ENCODE measurements at places on chromosomes 5 and 9. TPM values are rescaled to one million over a fixed set of nuclear protein-coding genes. Genes with fewer than 3 reads are reported as not detected.

DNA sequence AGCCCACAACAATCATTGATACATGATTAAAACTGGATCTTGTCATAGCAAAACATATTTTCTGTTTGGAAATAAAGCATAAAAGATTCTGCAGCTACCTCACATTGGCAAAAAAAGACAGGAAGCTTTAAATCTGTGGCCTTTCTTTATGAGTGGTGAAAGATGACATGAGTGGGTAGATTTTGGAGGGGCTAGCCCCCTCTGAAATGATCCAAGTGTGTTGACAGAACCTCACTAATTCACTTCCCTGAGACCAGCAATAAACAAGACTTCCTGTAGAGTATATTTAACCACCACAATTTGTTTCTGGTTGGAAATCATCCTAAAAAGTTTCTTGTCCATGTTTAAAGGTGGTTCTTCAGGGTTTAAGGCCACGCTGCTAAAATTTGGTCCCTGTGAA is 530.8 kb downstream of the SPATA31D1 start:
- no peak overlapping the region for H3K4me3 ChIP-seq
- H3K4me1 ChIP-seq, result no peaks in the 10 kb centered on the region
- no peak for DNase-seq
- H3K27ac ChIP-seq, result no peak overlapping the region
- H3K27me3 ChIP-seq, result no peaks in the 10 kb centered on the region
- no peaks in the 10 kb centered on the region for H3K36me3 ChIP-seq

DNA sequence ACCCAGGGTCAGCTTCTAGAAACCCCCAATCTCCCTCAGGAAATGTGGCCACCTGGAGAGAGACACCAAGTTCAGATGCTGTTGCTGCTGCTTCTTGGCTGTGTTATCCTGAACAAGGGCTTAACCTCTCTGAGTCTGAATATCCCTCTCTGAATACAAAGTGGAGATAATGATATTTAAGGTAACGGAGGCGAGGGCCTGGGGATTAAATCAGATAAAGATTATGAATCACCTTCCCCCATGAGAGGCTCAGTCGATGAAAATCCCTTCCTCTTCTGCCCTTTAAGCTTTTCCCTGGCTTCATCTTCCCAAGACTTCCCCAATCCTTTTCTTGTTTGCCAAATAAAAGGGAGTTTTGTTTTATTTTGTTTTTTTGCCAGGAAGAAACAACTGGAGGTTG is 8.1 kb upstream of the CPLX2 start:
- peaks cover 5% of the 10 kb centered on the region for H3K4me1 ChIP-seq
- no peaks in the 10 kb centered on the region for H3K27me3 ChIP-seq
- no peaks in the 10 kb centered on the region for H3K36me3 ChIP-seq
- no peak for DNase-seq
- no peak overlapping the region for H3K27ac ChIP-seq

DNA sequence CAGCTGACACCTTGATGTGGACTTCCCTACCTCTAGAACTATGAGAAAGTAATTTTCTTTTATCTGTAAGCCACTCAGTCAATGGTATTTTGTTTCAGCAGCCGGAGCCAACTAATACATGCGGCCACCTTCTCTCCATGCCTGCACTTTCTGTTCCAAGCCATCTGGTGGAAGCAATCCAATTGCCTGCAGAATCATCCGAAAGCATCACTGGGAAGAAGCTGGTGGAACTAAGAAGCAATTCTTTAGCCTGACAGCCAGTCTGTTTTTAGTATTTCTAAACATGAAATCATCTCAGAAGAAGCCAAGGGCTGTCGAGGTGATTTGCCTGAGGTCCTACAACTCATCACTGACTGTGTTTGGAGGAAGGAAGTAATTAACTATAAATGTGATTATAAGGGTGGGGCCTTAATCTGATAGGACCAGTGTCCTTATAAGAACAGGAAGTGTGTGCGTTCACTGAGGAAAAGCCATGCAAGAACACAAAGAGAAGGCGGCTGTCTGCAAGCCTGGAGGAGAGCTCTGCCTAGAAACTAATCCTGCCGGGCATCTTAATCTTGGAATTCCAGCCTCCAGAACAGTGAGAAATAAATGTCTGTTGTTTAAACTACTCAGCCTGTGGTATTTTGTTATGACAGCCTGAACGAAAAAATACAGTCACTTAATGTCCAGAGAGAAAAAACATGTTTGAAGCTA is 49.1 kb downstream of the NXNL2 start:
- H3K27me3 ChIP-seq, result no peaks in the 10 kb centered on the region
- no peaks in the 10 kb centered on the region for H3K4me1 ChIP-seq
- DNase-seq, result no peak
- no peak overlapping the region for H3K27ac ChIP-seq

DNA sequence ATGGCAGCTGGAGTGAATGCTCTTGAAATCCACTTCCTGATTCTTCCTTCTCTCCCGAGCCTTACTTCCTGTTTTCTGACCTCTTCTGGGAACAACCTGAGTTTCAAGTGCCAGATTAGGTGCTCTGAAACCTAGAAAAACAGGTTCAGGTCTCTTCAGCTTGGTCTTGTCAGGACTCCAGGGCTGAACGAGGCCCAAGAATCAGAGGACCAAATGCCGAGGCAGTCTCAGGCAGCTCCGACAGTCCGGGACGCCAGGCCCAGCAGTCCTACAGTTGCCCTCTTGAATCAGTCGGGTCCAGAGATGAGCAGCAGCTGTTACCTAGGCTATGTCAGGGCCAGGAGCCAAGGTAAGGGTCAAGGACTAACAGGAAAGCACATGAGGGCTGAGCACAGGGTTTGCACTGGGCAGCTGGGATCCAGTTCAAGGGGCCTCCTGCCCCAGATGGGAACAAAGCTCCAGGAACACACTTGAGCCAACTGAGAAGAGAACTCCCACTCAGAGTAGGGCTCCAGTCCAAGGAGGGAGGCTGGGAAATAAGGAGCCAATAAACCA is 38.3 kb upstream of the ADRA1B start:
- no peak overlapping the region for H3K27ac ChIP-seq
- no peaks in the 10 kb centered on the region for H3K27me3 ChIP-seq
- H3K4me1 ChIP-seq, result no peaks in the 10 kb centered on the region
- no peak for DNase-seq
- H3K4me3 ChIP-seq, result no peak overlapping the region
- H3K36me3 ChIP-seq, result no peaks in the 10 kb centered on the region

- no peaks in the 10 kb centered on the region for H3K27me3 ChIP-seq
- no peak for DNase-seq
- H3K27ac ChIP-seq, result no peak overlapping the region
Measured at GRCh38 chr5:15929611-15930263, 249.9 kb downstream of the MARCHF11 start.

DNA sequence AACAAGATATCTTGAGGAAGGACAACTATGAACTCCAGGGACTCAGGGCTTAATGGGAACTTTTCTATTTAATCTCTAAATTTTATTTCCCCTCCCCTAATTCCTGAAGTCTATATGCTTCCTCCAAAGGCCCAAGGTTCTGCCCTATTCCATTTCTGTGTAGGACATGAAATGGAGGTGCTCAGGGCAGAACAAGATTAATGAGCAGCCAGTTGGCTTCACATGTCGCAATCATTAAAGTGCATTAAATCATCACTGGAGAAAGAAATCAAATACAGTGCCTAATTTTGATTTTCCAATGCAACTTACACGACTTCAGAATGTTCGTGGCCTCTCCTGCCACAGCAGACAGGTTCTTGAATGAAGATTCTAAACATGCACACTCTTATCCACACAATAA is 862.1 kb downstream of the PTPRD start:
- DNase-seq, result no peak
- no peak overlapping the region for H3K27ac ChIP-seq
- H3K27me3 ChIP-seq, result no peaks in the 10 kb centered on the region
- H3K36me3 ChIP-seq, result no peaks in the 10 kb centered on the region
- no peaks in the 10 kb centered on the region for H3K4me1 ChIP-seq

DNA sequence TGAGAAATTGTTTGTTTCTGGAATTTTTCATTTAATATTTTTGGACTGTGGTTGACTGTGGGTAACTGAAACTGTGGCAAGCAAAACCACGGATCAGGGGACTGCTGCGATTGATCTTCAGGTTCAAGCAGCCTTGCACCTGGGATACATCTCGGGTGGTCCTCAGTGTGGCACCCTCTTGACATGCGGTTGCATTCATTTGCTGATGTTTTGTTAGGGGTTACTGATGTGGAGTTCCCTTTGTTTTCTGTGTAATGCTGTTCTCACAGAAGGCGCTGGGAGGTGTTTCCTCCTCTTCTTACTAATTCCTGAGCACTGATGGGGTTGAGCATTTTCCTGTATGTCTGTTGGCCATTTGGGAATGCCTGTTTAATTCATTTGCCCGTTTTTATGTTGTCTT is 60.4 kb downstream of the EHMT1 start:
- H3K27me3 ChIP-seq, result no peaks in the 10 kb centered on the region
- H3K4me1 ChIP-seq, result peaks cover 21% of the 10 kb centered on the region
- H3K27ac ChIP-seq, result peak overlapping the region; percentile 9

DNA sequence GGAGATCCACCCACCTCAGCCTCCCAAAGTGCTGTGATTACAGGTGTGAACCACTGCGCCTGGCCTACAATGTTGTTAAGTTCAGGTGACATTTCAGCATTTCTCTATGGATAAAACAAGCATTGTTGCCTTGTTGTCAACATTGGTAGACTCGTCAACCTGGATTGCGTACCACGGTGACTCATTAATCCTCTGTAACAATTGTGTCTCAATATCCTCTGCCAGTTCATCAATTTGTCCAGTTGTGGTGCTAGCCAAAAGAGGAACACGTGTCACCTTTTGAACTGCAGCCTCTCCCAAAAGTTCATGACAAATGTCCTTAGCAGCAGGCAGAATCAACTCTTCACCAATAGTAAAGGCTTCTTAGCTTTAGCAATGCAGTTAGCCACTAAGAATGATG is 46.3 kb upstream of the LARP1 start:
- H3K27ac ChIP-seq, result no peak overlapping the region
- no peaks in the 10 kb centered on the region for H3K27me3 ChIP-seq
- no peak overlapping the region for H3K4me3 ChIP-seq
- H3K36me3 ChIP-seq, result no peaks in the 10 kb centered on the region

- DNase-seq, result no peak
- H3K36me3 ChIP-seq, result no peaks in the 10 kb centered on the region
- peaks cover 4% of the 10 kb centered on the region for H3K4me1 ChIP-seq
- no peak overlapping the region for H3K4me3 ChIP-seq
Measured at GRCh38 chr5:150157168-150157567, 1.5 kb upstream of the PDGFRB start.

DNA sequence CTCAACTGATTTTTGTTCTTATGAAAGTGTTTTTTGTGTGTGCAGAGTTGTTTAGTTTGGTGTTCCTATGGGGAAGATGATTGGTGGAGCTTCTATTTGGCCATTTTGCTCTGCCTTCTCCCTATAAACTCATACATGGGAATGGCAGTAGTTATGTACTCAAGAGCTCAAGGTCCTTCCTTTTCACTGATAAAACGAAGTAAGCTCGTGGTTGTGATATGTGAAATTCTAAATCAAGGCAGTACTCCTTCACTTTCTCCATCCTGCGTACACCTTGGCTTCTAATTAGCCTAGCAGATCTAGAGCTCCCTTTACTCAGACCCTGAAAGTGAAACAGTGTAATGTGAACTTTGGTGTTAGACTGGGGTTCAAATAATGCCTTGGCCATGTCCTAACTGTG is 159.3 kb upstream of the TNC start:
- H3K36me3 ChIP-seq, result no peaks in the 10 kb centered on the region
- no peaks in the 10 kb centered on the region for H3K4me1 ChIP-seq
- H3K4me3 ChIP-seq, result no peak overlapping the region

- H3K4me1 ChIP-seq, result peaks cover 2% of the 10 kb centered on the region
- H3K27me3 ChIP-seq, result no peaks in the 10 kb centered on the region
- no peaks in the 10 kb centered on the region for H3K36me3 ChIP-seq
- DNase-seq, result peak; percentile 20
- no peak overlapping the region for H3K27ac ChIP-seq
- no peak overlapping the region for H3K4me3 ChIP-seq
Measured at GRCh38 chr9:127135056-127135745, 12.8 kb upstream of the ANGPTL2 start.

FBN2 gene
- total RNA-seq, result 8.1 TPM

NR5A1 gene
- 0.37 TPM for total RNA-seq

C9 gene
- not detected for total RNA-seq

IL33 gene
- total RNA-seq, result not detected

OR1Q1 gene
- total RNA-seq, result not detected

SOHLH1 gene
- total RNA-seq, result not detected

Measured in H9 (cell line).